ENCODE measurements at places on chromosomes 6 and 20.

- no peak for DNase-seq
Observed at GRCh38 chr6:159718634-159719033, 8.7 kb upstream of the WTAP start.

GRCh38 chr6:105317607-105318533 lies 85.0 kb downstream of the PREP start:
- no peak for DNase-seq

DNA sequence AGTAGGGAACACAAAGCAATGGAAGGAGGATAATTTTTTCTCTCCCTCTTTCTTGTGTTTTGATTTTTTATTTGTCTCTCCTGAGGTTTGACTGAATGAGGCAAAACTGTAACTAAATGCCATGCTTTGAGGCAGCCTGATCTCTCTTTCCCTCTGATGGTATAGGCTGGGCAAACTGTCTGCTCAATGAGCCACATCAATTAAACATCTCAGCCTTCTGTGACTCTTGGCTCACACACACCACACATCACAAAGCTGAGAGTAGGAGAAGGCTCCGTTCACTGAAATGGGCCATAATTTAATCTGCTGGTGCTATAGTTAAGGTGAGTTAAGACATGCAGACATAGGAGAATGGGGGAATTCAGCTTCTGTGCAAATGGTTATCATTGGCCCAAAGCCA lies 28.1 kb upstream of the SCGN start:
- no peak for DNase-seq

- DNase-seq = no peak
Observed at GRCh38 chr6:140269591-140270165, 895.2 kb upstream of the CITED2 start.

DNA sequence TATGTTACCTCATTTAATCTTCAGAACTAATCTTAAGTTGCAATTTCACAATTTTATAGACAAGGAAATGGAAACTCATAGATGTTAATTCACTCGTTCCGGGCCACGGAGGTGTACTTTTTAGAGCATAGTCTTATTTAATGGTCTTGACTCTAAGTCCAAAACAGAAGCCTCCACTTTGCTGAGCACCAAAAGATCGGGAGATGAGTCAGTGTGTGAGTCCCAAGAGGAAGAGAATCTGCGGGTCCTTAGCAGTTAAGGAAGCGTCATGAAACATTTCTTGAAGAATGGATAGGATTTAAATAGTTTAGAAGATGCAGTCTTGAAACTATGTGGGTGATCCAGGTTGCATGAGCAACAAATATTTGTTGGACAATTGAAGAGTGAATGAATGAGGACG lies 231.8 kb upstream of the QKI start:
- DNase-seq = no peak

- DNase-seq = no peak
Observed at GRCh38 chr6:117546674-117547073, 55.6 kb downstream of the GOPC start.

GRCh38 chr6:150272264-150272975 lies 96.4 kb upstream of the IYD start:
- no peak for DNase-seq

- DNase-seq = no peak
Observed at GRCh38 chr6:127497410-127497809, 21.7 kb downstream of the MTCL3 start.

- DNase-seq = no peak
Observed at GRCh38 chr6:35050757-35051330, 90.3 kb downstream of the TCP11 start.

DNA sequence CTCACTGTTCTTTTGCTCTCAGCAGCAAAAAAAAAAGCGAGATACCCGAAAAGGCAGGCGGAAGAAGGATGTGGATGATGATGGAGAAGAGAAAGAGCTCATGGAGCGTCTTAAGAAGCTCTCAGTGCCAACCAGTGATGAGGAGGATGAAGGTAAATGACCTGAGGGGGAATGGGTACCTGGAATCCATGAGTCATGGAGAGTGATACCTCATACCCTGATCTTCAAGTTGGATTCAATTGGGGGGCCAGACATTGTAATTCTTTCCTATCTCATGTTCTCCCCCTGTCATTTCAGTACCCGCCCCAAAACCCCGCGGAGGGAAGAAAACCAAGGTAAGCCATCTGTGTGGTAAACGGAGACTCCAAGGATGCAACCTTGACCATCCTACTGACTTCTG lies 6.8 kb downstream of the ABCF1 start:
- DNase-seq = no peak

- no peak for DNase-seq
Observed at GRCh38 chr6:259901-260508, 32.3 kb upstream of the DUSP22 start.

GRCh38 chr6:63502156-63502555 lies 70.1 kb upstream of the LOC128125822 start:
- DNase-seq = no peak

DNA sequence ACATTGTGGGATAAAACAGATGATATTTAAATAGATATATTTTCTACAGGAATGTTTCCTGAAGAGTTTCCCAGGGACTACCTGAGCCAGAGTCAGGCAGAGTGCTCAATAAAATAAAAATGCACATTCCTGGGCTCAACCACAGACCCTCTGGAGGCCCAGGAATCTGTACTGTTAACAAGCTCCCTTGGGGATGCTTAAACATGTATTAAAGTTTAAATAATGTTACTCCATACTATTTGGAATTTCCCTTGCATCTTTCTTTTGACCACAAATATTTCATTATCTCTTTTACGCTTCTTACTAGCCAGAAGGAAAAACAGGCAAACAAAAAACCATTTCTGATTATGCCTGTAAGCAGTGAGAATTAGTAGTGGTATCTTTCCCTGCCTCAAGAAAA lies 42.3 kb downstream of the GPR63 start:
- DNase-seq = no peak

GRCh38 chr6:169035385-169036240 lies 218.0 kb downstream of the THBS2 start:
- DNase-seq = no peak

DNA sequence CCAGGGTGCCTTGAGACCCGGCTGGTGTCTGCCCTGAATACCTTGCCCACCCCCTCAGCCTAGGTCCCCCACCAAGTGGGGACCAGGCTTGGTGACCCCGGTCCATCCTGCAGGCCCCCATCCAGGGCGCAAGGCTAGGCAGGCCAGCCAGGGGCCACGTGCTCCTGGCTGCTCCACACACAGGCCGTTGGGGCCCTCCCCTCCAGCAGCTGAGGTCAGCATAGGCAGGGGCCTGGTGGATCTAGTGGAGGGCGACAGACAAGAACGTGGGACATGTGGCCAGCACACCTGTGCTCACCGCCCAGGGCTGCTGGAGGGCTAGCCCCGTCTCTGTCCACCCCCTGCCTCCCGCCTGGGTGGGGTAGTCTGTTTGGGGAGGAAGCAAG lies 7.5 kb upstream of the HRH3 start:
- DNase-seq = no peak

DNA sequence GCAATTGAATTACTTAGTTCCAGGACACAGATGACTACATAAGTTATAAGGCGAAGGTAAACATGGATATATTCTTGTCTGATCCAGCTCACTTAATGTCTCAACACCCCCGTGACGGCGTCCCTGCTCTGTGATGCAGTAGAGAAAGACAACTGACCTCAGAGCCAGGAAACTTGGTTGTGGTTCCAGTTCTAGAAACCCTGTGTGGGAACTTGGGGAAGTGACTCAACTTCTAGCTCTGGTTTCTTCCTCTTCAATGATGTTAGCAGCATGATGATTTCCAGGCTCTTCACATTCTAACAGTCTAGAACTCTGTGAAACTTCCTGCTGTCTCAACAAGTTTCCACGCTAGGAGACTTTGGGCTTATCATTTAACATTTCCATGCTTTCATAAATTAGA lies 18.4 kb downstream of the LAMA4 start:
- no peak for DNase-seq

GRCh38 chr6:23977706-23978105 lies 148.3 kb upstream of the NRSN1 start:
- DNase-seq = no peak

DNA sequence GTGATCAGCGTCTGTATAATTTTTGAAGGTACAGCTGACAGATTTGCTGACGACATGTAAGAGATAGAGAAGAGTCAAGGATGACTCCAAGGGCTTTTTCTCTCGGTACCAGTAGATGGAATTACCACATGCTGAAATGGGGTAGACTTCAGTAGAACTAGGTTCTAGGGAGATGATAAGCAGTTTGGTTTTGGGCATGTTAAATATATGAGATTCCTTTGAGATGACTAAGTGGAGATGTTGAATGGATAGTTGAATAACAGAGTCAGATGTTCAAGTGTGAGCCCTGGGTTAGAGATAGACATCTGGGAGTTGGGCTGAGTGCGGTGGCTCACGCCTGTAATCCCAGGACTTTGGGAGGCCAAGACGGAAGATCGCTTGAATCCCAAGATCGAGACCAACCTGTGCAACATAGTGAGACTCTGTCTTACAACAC lies 50.0 kb downstream of the PHF20 start:
- DNase-seq = no peak

DNA sequence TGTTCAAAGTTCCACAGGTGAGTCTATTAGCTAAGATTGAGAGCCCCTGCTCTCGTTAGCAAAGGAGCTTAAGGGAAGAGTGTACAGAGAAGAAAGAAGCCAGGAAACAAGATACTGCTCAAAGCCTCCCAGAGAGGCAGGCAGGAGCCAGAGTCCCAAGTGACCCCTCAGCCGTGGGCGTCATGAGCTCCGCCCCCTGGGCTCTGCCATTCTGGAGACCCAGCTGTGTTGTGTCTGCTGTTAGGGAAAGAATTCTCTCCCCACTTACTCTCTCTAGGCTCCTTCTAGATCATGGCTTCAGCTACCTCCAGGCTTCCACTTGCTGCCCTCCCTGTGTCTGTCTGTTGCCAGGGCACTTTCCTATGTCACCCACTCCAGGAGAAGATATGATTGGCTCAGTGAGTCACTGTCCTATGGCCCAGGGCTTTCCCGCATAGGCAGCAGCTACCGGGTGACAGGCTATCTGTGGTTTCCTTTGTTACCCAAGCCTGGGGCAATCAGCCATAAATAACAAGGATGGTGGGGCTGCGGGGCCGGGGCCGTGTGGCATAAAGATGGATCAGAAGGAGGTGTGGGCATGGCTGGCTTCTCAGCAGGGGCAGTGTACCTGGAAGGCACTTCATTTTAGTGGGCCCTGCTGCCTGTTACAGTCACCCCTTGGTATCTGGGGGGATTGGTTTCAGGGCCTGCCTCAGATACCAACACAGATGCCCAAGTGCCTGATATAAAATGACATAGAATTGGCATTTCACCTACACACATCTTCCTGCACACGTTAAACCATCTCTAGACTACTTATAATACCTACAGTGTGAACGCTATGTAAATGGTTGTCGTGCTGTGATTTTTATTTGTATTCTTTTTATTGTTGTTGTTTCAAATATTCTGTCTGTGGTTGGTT lies 118.9 kb downstream of the ARMC2 start:
- peak; percentile 76 for DNase-seq

DNA sequence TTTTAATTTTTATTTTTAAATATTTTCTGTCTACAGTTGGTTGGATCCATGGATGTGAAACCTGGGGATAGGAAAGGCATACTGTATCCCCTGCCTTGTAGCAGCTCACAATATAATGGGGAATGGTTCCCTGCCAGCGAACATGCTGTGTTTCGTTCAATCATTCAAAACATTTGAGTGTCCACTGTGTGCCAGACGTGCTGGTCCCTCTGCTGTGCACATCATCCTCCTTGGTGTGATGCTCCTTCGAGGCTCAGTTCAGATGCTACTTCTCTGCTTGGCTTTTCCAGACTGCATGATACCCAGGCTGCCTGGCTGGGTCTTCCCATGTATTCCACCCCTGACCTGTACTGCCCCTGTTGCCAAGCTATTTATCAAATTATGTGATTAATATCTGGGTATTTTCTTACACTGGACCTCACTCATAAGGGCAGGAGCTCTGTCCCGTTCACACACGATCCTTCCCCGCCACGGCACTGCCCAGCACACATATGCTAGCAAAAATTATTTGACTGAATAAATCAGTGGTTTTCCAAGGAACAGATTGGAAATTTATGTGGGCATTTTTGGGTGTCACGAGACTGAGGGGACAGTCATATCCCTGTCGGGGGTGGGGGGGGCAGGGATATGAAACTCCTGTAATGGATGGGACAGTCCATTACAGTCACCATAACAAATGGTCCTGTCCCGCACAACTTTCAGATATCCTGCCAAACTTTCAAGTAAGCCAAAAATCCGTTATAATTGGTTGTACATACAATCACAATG lies 4.9 kb downstream of the SDCBP2 start:
- peak; percentile 64 for DNase-seq

- no peak for DNase-seq
Observed at GRCh38 chr6:47592131-47592840, 106.1 kb upstream of the ADGRF4 start.

GRCh38 chr6:47034926-47035325 lies 7.2 kb downstream of the ADGRF1 start:
- DNase-seq = no peak

GRCh38 chr20:3312940-3313682 lies 74.1 kb upstream of the SLC4A11 start:
- no peak for DNase-seq

DNA sequence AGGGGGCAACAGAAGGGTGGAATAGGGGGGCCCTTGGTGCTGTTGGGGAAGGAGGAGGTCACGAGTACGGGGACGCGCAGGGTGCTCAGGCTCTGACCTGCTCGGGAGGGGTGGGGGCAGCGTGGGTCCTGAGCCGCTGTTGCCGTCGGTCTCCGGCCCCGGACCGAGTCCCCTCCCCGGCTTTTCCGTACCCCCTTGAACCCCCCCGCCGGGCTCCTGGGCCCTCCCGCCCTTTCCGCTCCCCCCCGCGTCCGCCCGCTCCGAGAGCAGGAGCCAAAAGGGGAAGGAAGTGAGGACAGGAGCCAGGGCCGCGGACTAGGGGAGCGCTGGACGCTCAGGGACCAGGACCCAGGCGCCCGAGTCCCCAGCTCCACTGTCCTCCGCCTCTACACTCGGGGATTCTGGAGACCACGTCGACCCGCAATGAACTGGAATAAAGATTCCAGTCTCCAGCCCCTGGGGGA lies at the start of gene RGL2:
RGL2 (minus strand) TSS at position 170 of the 464 bp plus-strand sequence. CDS start 332 bp downstream, outside the sequence.
- peak; percentile 98 for DNase-seq

Measured in spleen (tissue), 13 donors.